NCI-H2081 treated with DMSO at 0.1 percent for 48 hours (cell line): ENCODE measurements at places on chromosomes 6 and 20.

GRCh38 chr20:32664012-32664677 is 9.6 kb downstream of the C20orf203 start:
- DNase-seq = no peak

GRCh38 chr6:35148167-35148741 is 7.1 kb upstream of the TCP11 start:
- no peak for DNase-seq

- no peak for DNase-seq
Measured at GRCh38 chr20:49160057-49160929, 27.8 kb downstream of the STAU1 start.

DNA sequence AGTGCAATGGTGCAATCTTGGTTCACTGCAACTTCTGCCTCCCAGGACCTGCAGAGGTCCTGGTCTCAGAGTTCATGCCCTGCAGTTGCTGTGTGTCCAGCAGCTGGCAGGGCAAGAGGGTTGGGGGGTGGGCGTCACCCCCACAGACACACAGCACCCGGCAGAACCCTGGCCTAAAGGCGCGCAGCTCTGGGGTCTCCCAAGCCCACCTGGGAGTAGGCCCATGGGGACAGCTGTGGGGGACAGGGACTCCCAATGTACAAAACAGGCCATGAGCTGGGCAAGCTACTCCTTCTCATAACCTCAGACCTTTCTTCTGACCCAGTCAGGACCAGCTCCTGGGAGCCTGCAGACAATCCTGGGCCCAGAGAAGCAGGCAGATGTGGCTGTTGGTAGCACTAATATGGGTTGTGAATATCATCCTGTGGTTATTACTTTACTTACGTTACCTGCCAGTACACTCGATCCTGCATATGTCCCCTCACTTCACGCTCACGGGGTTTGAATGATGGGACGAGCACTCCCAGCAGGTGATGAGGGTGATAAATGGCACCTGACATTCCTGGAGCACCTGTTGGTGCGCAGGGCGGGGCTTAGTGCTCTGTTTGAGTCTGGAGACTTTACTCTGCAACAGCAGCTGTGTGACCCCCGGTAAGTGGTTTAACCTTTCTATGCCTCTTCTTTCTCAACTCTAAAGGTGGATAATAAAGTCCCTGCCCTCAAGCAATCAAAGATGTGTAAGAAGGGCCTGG is 39.9 kb upstream of the SULF2 start:
- no peak for DNase-seq

GRCh38 chr20:44282192-44282591 is 28.8 kb downstream of the FITM2 start:
- no peak for DNase-seq

DNA sequence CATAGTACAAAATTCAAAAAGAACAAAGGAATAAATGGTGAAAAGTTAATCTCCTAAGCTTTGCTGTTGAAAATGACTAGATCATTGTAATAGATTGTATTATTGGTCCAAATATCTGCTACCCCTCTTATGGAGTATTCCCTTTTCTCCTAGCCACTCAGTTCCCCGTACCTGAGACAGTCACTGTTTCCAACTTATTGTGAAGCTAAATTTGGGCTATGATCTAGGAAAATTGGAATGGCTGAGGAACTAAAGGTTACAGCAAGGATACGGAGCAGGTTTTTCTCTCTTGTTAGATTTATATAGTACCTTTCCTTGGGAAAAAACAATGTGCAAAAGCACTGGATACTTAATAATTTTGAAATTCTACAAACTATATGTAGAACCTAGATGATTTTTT is 17.3 kb downstream of the DHX35 start:
- DNase-seq = no peak

DNA sequence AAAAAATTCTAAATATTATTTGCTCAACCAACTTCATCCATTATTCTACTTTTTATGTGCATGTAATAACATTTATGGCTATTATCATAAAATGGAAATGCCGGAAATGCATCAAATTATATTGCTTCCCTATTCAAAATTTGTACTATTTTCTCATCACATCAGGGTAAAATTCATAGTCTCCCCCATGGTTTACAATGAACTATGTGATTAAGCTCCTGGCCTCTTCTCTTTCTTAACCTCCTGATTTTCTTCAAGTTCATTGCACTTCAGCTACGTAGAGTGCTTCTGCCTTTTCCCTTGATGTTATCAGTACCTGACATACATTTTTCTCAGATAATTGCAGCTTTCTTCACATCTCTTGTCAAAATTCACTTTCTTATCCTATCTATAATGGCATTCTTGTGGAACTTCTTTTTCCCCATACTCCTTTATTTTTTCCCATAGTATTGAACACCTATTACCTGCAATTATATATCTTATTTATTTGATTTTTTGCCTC is 699.1 kb upstream of the ADGRB3 start:
- DNase-seq = no peak

DNA sequence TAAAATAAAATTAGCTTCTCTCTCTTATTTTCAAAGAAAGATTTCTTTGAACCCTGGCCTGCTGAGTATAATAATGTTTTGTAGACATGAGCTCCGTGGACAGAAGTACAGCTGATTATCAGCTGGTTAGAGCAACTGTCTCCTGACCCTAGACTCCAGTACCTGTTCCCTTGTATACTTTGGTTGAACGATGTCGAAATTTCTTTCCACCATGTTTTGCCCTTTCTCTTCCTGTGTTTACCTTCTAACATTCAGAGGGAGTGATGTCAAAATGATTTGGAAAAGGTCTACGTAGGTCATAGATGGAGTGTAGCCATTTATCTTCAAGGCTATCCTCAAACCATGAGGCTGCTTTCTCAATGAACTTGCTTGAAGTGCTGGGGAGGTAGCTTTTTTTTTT is 16.8 kb upstream of the ADTRP start:
- DNase-seq = no peak

- no peak for DNase-seq
Measured at GRCh38 chr20:21714297-21715192, 9.1 kb downstream of the PAX1 start.

GRCh38 chr6:110781522-110782214 is 33.6 kb downstream of the CDK19 start:
- DNase-seq = no peak

DNA sequence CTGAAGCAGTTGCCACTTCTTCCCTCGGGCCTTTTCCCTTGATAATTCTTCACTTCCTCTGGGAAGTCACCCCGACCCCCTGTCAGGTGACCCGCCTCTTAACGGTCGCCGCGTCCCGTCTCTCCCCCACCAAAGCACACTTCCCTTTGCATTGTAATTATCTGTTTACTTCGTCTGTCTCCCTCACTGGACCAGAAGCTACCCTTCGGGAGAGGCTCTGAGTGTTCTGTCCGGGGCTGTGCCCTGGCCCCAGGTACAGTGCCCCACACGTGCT is 771 bp upstream of the SNAI1 start:
- DNase-seq = no peak

DNA sequence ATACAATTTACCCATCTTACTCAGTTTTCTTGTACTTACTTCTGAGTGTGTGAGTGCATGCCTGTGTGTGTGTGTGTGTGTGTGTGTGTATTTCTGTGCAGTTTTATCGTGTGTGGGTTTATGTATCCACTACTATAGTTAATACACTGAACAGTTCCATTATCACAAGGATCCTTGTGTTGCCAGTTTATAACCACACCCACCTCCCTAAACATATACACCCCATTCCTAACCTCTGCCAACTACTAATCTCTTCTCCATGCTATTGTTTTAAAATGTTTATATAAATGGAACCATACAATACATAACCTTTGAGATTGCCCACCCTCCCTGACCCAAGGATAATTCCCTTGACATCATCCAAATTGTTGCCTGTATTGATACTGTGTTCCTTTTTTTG is 18.7 kb downstream of the POFUT1 start:
- no peak for DNase-seq

DNA sequence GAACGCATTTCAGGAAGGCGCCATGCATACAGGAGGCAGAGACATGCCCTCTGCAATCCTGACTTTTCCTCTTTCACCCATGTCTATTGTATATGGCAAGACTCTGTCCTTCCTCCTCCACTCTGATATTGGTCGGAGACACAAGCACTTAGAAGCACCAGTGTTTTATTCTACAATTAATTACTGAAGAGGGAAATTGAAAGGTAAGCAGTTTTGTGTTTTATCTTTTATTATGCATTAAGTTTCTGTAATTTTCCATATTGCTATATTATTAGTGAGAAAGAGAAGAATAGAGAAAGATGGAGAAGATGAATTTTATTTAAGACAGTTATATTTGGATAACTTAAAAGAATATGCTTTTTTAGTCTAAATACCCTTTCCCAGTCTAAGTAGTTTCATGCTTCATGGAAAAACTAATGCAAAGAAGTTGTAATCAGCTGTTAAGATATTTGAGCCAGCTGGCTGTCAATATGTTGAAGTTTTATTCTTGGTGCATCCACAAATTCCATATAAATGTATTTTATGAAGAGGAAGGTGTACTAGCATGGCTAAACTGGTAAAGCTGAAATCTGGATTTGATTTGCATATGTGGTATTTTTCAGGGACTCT is 13.6 kb downstream of the ARID1B start:
- no peak for DNase-seq

GRCh38 chr6:160400446-160400845 is 52.3 kb downstream of the SLC22A3 start:
- DNase-seq = no peak

DNA sequence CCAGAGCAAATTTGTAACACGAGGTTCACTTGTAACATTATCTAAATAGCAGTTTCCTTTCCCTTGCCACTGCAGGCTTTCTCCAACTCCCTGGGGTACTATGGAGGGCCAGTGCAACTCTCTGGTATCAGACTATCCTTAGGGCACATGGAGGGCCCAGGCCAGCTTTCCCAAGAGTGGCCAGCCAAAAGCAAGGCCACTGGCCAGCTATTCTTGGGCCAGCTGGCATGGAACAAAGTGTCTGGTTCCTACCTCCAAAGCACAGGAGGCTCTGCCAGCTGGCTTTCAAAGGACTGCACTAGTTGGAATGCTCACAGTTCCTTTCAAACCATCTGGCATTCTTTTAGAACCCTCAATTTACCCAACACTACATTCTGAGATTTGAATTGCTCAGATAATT is 8.7 kb downstream of the RNF24 start:
- DNase-seq = no peak

GRCh38 chr20:48453477-48454093 is 374.2 kb downstream of the PREX1 start:
- DNase-seq = no peak

DNA sequence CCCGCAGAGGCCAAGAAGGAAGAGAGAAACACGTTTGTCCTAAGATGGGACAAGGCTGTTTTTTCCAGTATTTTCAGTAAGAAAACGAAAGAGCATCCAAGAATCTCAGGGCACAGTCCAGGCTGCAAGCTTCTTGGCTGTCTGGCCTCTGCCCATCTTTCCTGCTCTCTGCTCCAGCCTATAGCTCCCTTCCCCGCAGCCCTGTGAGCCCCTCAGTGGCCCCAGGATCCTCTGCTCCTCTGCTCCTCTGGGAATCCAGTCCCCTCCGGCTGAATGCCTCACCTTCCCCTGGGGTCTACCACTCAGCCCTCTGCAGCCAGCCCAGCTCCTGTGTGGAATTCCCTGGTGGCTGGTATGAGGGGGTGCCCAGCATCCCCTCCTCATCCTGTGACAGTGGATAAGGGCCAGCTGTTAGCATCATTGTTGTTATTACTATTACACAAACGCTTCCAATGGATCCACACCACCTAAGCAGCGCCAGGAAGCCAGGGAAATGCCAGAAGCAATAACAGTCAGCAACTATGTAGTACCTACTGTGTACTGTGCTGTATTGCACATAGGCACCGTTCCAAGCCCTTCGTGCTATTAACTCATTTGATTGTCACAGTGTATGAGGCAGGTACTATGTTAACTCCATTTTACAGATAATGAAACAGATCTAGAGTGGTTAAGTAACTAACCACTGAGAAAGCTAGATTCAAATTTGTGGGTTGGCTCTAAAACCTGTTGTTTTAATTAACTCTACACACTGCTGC is 60.3 kb upstream of the PTPN1 start:
- DNase-seq = no peak

GRCh38 chr6:150286912-150287311 is 81.9 kb upstream of the IYD start:
- DNase-seq = no peak

- no peak for DNase-seq
Measured at GRCh38 chr6:154167126-154167525, 128.1 kb downstream of the OPRM1 start.

GRCh38 chr20:18904192-18904591 is 90.6 kb downstream of the SCP2D1 start:
- DNase-seq = no peak

DNA sequence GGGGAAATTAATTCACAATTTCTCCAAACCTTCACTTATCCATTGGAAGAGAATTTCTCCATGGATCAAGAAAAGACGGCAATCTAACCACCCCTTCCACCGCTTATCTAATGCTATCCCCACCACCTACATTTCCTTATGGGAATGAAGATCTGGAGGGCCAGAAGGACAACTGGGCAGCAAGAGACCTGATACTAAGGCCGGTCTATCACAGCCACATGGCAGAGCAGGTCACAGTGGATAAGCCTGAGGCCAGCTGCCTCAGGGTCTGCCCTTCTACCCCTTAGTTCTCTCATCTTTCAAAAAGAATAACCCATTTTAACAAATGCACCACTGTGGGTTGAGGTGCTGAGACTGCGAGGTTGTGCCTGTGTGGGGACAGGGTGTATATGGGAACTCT is 37.1 kb downstream of the MAN1A1 start:
- DNase-seq = no peak

- DNase-seq = no peak
Measured at GRCh38 chr20:59242714-59243626, 57.4 kb upstream of the EDN3 start.

DNA sequence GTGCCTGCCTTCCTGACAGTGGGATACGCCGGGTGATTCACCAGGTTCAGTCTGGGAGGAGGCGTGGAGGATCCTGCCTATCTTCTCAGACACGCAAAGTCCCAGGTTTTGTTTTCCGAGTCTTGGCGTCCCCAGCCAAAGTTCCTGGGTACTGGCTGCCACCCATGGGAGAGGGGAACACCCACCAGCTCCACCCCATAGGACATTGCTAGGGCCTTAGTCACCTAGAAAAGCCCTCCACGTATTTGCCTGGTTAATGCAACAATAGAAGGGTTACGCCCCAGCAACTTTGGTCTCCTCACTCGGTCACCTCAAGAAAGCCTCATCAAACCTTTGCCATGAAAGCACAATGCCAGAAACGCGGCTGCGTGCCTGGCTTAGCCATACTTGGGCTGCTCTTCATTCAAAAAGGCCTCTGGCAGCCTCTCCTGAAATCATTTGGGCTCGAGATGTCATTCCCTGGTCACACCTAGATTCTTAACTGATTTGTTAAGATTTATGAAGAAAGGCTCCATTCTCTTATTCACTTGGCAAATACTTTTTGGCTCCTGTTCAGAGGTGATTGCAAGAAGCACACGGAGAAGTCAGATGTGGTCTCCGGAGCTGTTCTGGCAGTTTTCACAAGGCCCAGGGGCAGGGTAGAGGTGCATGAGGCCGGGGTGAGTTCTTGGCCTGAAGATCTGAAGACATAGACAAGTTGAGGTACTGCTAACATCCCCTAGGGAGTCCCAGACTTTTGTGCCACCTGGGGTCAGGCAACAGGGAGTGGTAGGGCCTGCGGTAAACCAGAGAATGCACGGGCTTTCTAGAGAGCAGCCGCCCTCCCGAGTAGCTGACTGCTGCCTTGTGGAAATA is 35.5 kb upstream of the ZNF133 start:
- DNase-seq = no peak

GRCh38 chr20:15485519-15485918 is 1087.7 kb downstream of the KIF16B start:
- DNase-seq = no peak
